ENCODE measurements at places on chromosomes 2 and 18. TPM values are rescaled to one million over a fixed set of nuclear protein-coding genes. Genes with fewer than 3 reads are reported as not detected.

- no peak for DNase-seq
- H3K4me1 ChIP-seq: peaks cover 15% of the 10 kb centered on the region
- H3K27ac ChIP-seq: no peak overlapping the region
Observed at GRCh38 chr2:46967990-46968647, 52.5 kb upstream of the MCFD2 start.

DNA sequence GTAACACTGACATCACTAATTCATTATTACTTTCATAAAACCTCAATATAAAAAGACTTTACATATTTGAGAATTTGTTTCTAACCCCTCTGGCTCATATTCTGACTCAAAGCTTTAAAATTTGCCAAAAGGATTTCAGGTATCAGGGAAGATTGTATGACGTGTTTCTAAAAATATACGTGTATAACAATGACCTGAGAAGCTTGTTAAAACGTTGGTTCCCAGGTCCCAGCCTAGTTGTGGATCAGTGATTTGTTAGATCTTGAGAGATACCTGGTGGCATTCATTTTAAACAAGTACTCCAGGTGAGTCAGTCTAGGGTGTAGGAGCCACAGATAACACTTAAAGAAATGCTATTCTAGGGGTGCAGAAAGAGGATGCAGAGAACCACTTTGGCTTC lies 1096.8 kb upstream of the NXPH2 start:
- H3K4me3 ChIP-seq: no peak overlapping the region

DNA sequence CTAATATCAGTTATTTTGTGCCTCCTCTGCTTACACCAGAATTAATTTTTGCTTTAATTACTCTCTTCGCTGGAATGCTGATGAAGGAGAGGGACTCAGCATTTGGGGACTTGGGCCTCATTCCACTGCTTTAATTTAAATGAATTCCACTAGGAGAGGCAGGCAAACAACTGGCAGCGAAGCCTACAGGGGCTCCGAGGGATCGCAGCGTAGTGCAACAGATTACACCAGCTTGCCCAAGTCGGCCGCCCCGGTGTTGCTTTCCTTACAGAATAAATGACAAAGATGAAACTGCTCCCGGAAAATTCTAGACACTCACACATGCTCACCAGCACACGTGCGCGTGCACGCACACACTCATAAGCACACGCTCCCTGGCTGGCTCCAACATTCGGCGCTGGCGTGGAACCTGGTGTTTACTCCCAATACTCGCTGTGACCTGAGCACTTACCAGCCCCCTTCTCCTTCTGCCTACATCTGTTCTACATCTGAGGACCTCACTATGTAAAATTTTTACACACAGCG lies 175.4 kb downstream of the ZNF521 start:
- no peaks in the 10 kb centered on the region for H3K4me1 ChIP-seq
- no peaks in the 10 kb centered on the region for H3K36me3 ChIP-seq
- H3K27ac ChIP-seq: no peak overlapping the region
- no peaks in the 10 kb centered on the region for H3K27me3 ChIP-seq

- no peak overlapping the region for H3K4me3 ChIP-seq
- H3K36me3 ChIP-seq: no peaks in the 10 kb centered on the region
- H3K27ac ChIP-seq: no peak overlapping the region
- H3K27me3 ChIP-seq: peaks cover 8% of the 10 kb centered on the region
- H3K4me1 ChIP-seq: no peaks in the 10 kb centered on the region
- no peak for DNase-seq
Observed at GRCh38 chr2:160096409-160096808, 34.0 kb upstream of the PLA2R1 start.

GRCh38 chr18:56001576-56001975 lies 413.6 kb upstream of the TCF4 start:
- H3K27ac ChIP-seq: no peak overlapping the region
- no peaks in the 10 kb centered on the region for H3K4me1 ChIP-seq
- H3K4me3 ChIP-seq: no peak overlapping the region
- H3K36me3 ChIP-seq: no peaks in the 10 kb centered on the region
- no peak for DNase-seq
- H3K27me3 ChIP-seq: no peaks in the 10 kb centered on the region

DNA sequence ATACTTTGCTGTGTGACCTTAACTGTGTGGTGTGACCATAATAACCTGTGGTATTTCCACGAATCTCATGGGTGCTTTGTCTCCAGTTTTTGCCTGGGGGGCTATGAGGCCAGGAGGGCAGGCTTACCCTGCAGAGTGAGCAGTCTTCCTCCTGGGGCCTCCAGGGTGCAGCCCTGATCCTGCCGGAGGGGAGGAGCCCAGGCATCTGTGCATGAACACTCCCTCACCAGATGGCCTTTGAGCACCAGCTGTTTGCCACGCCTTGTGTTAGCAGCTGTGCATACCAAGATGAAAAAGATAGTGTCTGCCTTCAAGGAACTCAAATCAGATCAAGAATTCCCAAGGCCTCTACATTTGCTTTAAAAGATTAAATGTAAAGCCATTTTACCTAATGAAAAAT lies 75.0 kb upstream of the RBM44 start:
- H3K36me3 ChIP-seq: peaks cover 23% of the 10 kb centered on the region
- H3K4me1 ChIP-seq: peaks cover 19% of the 10 kb centered on the region
- H3K4me3 ChIP-seq: no peak overlapping the region
- H3K27me3 ChIP-seq: no peaks in the 10 kb centered on the region
- peak overlapping the region; percentile 38 for H3K27ac ChIP-seq

- H3K27me3 ChIP-seq: peaks cover 17% of the 10 kb centered on the region
- no peak for DNase-seq
- H3K4me3 ChIP-seq: no peak overlapping the region
- no peak overlapping the region for H3K27ac ChIP-seq
- H3K36me3 ChIP-seq: no peaks in the 10 kb centered on the region
Observed at GRCh38 chr2:223735659-223736244, 101.6 kb downstream of the AP1S3 start.

GRCh38 chr2:114729026-114729425 lies 286.6 kb downstream of the DPP10 start:
- no peaks in the 10 kb centered on the region for H3K4me1 ChIP-seq
- no peak overlapping the region for H3K4me3 ChIP-seq
- H3K27ac ChIP-seq: no peak overlapping the region

- peaks cover 11% of the 10 kb centered on the region for H3K4me1 ChIP-seq
- peaks cover under 1% of the 10 kb centered on the region for H3K27me3 ChIP-seq
- H3K36me3 ChIP-seq: peaks cover 3% of the 10 kb centered on the region
- DNase-seq: no peak
- H3K27ac ChIP-seq: no peak overlapping the region
Observed at GRCh38 chr2:203908797-203909185, 27.8 kb upstream of the ICOS start.

DNA sequence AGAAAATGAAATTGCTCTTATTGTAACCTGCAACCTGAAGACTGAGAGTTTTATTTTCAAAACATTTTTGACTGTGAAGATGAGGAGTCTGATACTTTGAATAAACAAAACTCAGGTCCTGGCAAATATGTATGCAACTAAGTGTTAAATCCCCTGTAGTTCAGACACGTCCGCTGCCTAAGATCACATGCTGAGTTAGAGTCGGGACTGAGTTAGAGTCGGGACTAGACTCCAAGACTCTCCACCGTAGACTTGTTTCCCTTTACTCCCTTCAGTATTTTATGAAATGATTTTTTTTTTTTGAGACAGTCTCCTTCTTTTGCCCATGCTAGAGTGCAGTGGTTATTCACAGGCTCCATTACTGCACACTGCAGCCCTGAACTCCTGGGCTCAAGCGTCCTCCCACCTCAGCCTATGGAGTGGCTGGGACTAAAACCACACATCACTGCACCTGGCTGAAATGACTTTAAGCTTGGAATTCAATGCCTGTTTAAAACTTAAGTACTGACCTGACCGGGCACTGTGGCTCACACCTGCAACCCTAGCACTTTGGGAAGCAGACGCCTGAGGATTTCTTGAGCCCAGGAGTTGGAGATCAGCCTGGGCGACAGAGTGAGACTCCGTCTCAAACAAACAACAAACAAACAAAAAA lies 28.0 kb upstream of the PMAIP1 start:
- H3K4me3 ChIP-seq: no peak overlapping the region
- H3K36me3 ChIP-seq: no peaks in the 10 kb centered on the region
- no peak for DNase-seq
- no peak overlapping the region for H3K27ac ChIP-seq

DNA sequence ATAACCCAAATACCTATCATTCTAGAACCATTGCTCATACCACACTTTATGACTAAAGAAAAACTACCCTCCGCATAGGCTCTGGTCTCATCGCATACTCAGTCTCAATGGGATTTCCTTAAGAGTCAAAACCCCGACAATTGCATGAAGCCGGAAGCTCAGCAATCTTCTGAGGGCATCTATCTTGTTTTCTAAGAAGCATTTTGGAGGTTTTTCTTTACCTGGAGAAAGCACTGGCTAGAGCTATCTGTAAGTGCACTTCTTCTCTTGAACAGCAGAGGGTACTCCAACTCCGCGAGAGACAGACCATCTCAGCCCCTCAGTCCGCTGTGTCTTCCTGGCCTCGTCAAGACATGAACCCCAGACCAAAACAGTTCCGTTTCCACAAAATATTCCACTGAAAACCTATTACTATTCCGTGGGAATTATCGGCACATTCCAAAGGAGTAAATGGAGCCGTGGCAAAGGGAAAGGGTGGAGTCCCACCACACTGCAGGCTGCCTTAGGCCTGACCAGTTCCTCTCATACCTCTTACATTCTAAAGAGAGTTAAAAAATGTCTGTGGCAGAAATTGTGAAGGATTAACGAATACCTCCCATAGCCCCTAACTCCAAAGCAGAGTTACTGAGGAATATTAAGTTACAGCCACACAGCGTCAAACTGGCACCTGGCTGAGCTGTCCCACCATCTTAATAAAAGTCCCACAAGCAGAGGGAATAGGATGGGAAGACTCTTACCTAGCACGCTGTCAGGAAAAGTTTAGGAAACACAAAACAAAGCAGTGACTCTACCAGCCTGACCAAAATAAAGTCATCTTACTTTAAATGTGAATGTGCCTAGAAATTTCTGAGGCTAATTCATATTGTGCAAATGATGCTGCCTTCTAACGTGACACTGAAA lies 325.6 kb upstream of the VRK2 start:
- peak; percentile 31 for DNase-seq
- peaks cover 5% of the 10 kb centered on the region for H3K4me1 ChIP-seq
- peaks cover 14% of the 10 kb centered on the region for H3K27me3 ChIP-seq
- peak overlapping the region; percentile 52 for H3K4me3 ChIP-seq
- H3K27ac ChIP-seq: no peak overlapping the region

DNA sequence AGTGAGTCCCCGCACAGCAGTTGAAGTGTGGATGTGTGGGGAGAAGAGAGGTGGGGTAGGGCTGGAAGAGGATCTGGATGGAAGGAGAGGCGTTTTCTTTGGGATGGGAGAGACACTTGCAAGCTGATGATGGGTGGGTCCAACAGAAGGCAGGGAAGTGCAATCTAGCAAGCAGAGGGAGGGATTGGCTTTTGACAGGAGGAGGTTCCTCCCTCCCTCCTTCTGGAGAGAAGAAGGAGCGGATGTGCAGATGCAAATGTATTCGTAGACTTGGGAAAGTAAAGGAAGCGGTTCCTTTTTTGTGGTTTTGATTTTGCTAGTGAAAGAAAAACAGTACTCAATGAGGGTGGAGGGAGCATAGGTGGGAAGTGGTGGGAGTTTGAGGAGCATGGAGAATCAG lies 48.9 kb downstream of the LAMA3 start:
- H3K27ac ChIP-seq: no peak overlapping the region
- H3K4me1 ChIP-seq: peaks cover 17% of the 10 kb centered on the region
- DNase-seq: no peak
- peak overlapping the region; percentile 40 for H3K4me3 ChIP-seq

DNA sequence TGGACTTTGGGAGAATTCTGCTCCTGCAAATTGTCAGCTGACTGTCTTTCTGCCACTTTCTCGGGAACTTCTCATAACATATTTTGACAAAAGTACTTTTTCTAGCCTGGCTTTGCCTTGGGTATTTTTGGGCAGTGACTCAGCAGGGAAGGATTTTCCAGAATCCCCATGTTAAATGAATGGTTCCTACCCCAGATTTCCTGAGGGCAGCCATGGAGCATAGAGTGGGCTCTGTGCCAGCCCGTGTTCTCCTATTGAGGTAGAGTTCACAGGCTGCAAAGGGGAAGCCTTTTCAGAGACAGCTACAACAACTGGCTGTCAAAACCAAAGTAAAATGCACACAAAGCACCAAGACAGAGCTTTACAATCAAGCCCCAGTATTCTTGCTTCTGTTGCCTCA lies 59.8 kb downstream of the BMP10 start:
- no peak for DNase-seq
- H3K27ac ChIP-seq: no peak overlapping the region
- peaks cover 57% of the 10 kb centered on the region for H3K36me3 ChIP-seq
- no peaks in the 10 kb centered on the region for H3K27me3 ChIP-seq
- H3K4me3 ChIP-seq: no peak overlapping the region

DNA sequence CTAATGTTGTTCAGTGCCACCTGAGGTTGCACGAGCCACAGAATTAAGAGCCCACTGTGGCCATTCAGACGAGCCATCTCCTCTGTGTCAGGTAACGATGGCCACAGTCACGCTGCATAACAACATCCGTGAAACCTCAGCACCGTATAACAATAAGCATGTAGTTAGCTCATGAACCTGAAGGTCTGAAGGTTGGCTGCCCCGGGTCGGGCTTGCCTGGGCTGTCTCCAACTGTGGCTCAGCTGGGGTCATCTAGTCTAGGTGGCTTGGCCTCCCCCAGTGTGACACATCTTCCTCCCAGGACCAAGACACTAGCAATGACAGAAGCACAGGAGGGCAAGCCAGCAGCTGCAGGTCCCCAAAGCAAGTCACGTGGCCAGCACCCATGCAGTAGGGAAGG lies 258.0 kb downstream of the GLI2 start:
- H3K4me3 ChIP-seq: no peak overlapping the region
- no peak for DNase-seq
- no peaks in the 10 kb centered on the region for H3K4me1 ChIP-seq
- H3K27me3 ChIP-seq: peaks cover 6% of the 10 kb centered on the region

GRCh38 chr2:100743741-100744140 lies 76.2 kb upstream of the NPAS2 start:
- H3K4me3 ChIP-seq: no peak overlapping the region
- no peaks in the 10 kb centered on the region for H3K36me3 ChIP-seq
- no peak for DNase-seq
- peaks cover 9% of the 10 kb centered on the region for H3K4me1 ChIP-seq

GRCh38 chr2:48330430-48330829 lies 199.5 kb upstream of the STON1 start:
- H3K4me3 ChIP-seq: no peak overlapping the region
- H3K27me3 ChIP-seq: no peaks in the 10 kb centered on the region
- no peak for DNase-seq
- peaks cover 32% of the 10 kb centered on the region for H3K4me1 ChIP-seq
- peaks cover 22% of the 10 kb centered on the region for H3K36me3 ChIP-seq
- no peak overlapping the region for H3K27ac ChIP-seq

SNED1 gene
- 14.5 TPM for total RNA-seq

ITPRIPL1 gene
- total RNA-seq: 35.9 TPM

TMEFF2 gene
- not detected for total RNA-seq

SLC23A3 gene
- 4.4 TPM for total RNA-seq

KIF3C gene
- 12.8 TPM for total RNA-seq

POTEI gene
- total RNA-seq: not detected

RNF144A gene
- 91.1 TPM for total RNA-seq

HRH4 gene
- 0.23 TPM for total RNA-seq

HES6 gene
- total RNA-seq: 4.3 TPM
